Stimulated activated CD8-positive, alpha-beta memory T cell treated with anti-CD3 and anti-CD28 coated beads, Interleukin-4, amount 100 ng/mL, for 48 hours (primary cell): ENCODE measurements at places on chromosomes 4 and X.

DNA sequence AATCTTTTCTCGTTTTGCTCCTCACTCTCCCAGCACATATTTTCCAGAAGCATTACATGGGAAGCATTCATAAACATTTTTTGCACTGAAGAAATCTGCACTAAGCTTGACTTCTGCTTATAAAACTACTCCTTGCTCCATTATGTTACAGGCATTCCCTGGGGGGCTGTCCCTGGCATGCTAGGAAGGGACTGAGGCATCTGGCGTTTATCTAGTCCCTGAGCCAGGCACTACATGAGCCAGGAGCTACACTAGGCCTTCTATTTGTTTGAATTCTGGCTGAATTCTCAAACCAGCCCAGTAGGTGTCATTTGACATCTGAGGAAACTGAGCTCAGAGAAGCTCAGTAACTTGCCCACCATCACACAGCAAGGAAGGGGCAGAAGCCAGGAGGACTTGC lies 43.3 kb downstream of the NHSL2 start:
- no peak for DNase-seq

GRCh38 chr4:26009502-26009901 lies 95.5 kb downstream of the SMIM20 start:
- DNase-seq, result no peak

DNA sequence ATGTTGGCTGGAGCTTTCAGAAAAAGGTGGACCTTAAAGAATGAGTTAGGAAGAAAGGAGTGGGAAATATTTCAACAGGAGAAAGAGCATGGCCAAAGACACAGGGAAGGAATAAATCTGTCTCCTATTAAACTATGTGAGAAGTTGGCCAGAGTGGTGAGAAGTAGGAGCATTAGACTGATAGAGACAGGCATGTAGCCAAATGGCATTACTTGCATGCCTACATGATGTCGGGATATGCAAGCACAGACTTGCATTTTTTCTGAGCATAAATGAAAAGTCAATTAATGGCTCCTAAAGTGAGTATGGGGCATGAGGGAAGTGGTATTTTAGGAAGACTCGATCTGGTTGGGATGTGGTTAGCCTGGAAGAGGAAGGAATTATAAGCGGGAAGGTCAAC lies 279.6 kb upstream of the PITX2 start:
- no peak for DNase-seq

GRCh38 chr4:52704661-52705060 lies 45.6 kb upstream of the USP46 start:
- no peak for DNase-seq

DNA sequence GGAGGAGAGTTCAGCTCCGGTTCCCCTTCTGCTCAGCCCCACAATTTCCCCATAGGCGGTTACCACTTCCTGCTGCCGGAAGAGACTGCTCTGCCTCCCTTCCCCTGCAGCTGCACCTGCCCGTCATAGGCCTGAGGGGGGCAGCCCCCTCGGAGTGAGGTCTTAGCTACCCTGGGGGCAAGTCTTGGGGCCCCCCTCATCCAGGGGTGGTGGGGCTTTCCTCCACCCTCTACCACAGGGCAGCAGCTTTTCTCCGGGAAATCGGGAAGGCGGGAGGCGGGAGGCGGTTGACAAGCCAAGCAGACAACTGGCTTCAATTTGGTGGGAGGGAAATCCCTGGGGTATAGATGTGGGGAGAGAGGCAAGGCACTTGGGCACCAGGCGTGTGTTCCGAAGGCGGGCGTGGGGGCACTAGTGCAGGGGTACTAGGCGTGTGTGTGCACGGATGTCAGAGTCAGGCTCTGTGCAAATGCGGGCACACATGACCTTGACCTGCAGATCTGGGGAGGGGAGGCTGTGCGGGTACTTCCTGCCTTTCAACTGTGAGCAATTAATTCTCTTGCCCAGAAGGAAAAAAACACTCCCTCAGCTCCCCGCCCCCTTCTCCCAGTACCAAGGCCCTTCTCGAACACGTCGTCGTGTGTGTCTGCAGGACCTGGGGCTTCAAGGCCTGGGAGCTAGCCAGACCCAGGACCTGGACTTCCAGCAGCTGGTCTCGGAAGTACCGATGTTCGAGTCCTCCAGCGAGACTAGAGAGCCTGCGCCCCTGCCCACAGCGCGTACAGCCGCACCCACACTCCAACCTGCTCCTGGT lies 1.0 kb upstream of the ARHGAP4 start:
- DNase-seq, result peak; percentile 74

DNA sequence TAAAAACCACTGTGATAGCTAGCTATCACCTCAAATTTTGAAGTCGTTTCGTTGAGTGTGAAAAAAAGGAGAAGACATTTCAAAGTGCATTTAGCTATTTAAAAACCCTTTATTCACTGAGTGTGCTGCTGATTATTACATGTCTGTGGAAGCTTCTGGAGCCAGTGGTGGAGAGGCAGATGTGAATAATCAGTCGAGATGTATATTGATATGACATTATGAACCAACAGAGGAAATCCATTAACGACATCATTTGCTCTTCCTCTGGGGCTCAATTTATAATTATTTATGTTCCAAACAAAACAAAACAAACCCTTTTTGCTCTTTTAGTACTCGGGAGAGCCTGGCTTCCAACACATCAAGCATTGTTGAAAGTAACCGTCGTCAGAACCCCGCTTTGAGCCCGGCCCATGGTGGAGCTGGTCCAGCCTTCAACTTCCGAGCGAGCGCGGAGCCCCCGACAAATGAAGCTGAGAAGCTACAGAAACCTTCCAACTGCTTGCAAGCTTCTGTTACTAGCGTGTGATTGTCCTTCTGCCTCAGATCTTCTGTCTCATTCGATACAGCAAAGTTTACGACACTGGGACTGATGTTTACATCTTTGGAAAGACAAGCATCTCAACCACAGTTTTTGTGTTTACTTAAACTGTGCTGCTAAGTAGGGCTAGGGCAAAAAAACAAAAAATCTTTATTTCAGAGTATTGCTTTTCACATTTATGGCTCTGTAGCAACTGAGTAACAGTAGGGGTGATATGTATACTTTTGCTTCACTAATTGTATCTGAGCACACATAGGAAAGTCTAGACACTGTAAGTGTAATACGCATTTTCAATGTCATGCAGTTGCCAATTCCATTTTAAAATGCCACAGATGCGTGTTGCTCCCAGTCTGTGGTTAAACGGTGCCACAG lies 111.9 kb downstream of the STOX2 start:
- DNase-seq, result no peak

DNA sequence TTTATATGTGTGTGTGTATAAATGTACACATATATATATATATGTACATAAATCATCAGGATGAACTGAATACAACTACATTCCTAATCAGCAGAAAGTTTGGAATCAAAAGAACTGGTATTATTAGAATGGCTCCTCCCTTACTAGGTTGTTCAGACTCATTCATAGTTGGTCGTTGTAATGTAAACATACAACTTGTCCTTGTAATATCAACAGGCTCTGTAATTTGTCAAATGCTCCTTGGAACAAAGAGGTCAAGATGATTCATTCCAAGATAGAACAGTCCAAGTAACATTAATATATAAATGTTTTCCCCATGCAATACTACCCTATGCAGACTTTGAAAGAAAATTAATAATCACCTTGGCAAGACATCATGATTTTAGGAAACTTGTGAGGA lies 351.4 kb upstream of the SMIM31 start:
- DNase-seq, result no peak

- DNase-seq, result no peak
These were observed 22.1 kb upstream of the MSX1 start for GRCh38 chr4:4837316-4837715.

DNA sequence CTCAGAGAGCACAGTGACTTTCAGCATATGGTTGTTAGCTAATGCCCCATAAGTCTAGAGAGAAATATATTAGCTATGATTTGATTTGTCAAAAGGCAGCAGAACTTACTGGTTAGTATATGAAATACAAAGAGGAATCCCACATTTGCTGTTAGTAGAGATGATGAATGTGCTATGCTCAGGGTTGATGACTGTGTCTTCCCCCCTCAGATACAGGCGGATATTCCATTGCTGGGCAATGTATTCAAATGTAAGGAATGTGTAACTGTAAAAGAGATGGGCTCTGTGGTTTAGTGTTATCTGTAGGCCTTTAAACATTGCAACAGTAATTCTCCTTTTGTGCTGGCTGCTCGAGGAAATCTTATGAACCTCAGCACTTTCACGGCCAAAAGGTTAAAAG lies 528.9 kb upstream of the ARX start:
- DNase-seq, result no peak

DNA sequence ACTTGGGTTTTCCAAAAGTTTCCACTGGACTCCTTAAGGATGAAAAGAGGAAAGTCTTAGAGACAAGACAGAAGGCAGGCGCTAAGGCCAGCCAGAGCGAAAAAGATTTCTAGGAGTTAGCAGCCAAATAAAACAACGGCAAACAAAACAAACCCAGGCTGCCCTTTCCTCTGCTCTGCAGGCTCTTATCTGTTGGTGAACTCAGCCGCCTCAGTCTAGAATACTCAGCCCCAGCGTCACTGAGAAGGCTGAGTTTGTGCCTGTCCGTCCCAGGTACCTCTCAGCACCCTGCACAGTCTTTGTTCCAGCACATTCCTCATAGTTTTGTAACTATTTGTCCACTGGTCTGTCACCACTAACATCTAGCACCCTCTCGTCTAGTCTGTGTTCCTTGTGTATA lies 75.6 kb upstream of the FAM9C start:
- no peak for DNase-seq

- no peak for DNase-seq
These were observed 161.0 kb upstream of the EOLA2 start for GRCh38 chrX:150099316-150099715.

DNA sequence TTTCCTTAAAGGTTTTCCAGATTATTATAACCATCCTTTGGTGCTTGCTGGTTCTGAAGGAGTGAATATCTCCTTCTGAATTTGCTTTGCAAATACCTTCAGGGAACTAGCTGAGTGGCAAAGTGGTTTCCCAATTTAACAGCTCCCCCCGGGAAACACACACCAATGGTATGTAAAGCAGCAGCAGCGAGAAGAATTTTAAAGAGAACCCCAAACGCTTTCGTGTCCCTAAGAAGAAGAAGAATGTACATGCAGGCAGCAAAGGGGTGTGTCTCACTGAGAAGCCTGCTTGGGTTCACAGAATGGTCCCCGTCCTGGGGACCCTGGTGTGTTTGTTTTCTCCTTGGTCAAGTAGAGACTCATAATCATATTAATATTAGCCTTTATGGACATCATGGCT lies 4.2 kb upstream of the AKAP17A start:
- peak; percentile 20 for DNase-seq

DNA sequence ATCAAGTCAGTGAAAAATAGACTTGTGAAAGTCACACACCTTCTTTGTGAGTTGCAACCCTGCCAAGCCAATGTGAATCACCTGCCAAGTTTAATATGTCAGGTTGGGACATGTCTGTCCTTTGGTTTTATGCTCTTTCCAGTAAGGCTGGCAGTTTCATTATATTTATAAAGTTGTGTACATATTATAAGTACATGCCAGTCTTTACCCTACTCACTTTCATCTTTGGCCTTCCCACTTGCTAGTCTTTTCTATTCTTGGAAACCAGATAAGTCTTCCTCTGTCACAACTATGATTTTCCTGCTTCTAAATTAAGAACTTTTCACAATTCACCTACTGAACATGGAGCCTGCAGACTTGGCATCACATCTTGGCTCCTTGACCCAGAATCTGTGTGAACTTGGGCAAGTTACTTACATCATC lies 680.7 kb upstream of the BOD1L1 start:
- no peak for DNase-seq

- DNase-seq, result no peak
These were observed 2.0 kb downstream of the ATP6AP1 start for GRCh38 chrX:154430479-154430878.

- no peak for DNase-seq
These were observed 321.2 kb upstream of the SPOCK3 start for GRCh38 chr4:167555338-167556022.

- no peak for DNase-seq
These were observed 12.0 kb downstream of the P2RY10 start for GRCh38 chrX:78957049-78957767.

- no peak for DNase-seq
These were observed 21.0 kb downstream of the CEP44 start for GRCh38 chr4:174304664-174305063.

DNA sequence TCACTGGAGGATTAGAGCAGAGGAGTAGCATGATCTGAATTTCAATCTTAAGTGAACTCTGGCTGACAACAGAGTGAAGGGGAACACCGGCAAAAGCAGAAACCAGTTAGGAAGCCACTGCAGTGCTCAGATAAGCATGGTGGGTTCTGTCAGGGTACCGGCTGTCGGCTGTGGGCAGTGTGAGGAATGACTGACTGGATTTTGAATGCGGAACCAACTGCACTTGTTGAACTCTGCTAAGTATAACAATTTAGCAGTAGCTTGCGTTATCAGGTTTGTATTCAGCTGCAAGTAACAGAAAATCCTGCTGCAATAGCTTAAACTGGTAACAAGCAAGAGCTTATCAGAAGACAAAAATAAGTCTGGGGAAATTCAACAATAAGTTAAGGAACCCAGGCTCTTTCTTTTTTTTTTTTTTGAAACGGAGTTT lies 5.2 kb downstream of the HTT start:
- DNase-seq, result peak; percentile 20

GRCh38 chr4:119643306-119644042 lies 14.9 kb upstream of the PDE5A start:
- no peak for DNase-seq

DNA sequence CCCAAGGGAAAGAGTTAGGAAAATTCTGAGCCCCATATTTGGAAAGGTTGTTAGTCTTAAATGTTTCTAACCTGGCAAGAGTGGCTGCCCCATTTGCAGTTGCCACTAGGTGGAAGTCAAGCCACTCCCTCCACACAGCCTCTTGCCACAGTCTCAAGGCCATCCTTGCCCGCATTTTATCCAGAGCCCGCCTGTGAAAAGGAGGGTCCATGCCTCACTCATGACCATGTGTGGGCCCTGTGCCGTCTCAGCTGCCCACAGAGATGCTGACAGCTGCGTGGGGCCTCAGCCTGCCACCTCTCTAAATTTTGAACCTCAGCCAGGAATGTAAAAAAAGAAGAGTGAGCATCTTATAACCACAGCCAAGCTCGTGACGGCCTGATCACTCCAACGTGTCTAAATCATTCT lies 201.5 kb upstream of the FAM241A start:
- peak; percentile 23 for DNase-seq

DNA sequence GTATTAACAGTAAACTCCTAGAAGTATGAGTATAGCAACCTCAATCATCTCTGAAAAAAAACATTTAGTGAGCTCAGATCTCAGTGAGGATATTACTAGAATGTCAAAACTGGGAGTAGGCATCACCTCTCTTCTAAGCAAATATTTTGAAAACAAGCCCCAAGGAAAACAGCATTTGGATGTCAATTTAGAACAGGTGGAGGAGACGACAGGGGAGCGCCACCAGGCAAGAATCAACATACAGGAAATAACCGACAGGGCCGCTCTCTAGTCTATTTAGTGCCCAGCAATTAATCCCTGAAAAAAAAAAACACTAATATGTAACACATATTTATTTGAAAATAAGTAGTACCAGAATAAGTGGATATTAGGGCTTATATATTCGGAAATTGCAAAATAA lies 940.3 kb upstream of the ADGRL3 start:
- DNase-seq, result no peak
